Stimulated activated CD4-positive, alpha-beta T cell treated with anti-CD3 and anti-CD28 coated beads, Interleukin-12 subunit alpha, Interleukin-12 subunit beta, amount 100 ng/mL, for 24 hours (primary cell): ENCODE measurements at places on chromosomes 1 and 21.

GRCh38 chr21:41317458-41317857 is 857 bp downstream of the FAM3B start:
- DNase-seq, result no peak

- no peak for DNase-seq
Observed at GRCh38 chr1:36322786-36323635, 434 bp downstream of the EVA1B start.

DNA sequence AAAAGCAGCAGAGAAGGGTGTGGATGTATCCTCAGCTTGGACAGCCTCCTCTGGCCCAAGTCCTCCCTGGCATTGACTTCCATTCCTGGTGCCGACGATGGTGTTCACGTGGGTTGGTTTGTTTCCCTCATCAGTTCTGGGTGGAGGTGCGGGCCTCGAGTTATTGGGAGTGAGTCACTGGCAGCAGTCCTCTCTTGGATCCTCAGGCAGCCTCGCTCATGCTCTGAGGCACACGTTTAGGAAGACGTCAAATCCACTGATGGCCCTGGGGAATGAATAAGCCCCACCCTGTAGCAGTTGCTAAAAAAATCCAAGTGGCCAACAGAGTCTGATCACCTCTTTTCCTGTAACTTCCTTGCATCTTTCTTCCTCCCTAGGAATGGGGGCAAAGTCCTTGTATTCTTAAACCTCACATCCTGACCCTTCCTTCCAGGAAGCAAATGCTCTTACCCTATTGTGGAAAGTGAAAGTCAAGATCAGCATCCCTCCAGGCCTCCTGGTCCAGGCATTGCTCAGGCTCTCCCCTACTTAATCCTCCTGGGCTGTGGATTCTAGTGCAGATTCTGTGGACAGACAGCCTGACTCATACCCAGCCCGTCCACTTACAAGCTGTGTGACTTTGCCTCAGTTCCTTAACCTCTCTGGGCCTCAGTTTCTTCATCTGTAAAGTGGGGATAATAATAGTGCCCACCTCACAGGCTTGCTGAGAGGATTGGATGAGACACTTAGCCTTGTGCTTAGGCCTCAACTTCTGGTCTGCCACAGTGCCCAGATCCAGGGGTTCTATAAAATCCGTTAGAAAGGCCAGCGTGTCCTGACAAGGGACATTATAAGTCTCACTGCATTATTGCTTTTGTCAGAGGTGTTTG is 111.1 kb downstream of the TLR5 start:
- DNase-seq, result no peak

GRCh38 chr21:42784896-42785451 is 94.4 kb downstream of the WDR4 start:
- no peak for DNase-seq

GRCh38 chr1:245085508-245086095 is 69.2 kb upstream of the KIF26B start:
- DNase-seq, result no peak

DNA sequence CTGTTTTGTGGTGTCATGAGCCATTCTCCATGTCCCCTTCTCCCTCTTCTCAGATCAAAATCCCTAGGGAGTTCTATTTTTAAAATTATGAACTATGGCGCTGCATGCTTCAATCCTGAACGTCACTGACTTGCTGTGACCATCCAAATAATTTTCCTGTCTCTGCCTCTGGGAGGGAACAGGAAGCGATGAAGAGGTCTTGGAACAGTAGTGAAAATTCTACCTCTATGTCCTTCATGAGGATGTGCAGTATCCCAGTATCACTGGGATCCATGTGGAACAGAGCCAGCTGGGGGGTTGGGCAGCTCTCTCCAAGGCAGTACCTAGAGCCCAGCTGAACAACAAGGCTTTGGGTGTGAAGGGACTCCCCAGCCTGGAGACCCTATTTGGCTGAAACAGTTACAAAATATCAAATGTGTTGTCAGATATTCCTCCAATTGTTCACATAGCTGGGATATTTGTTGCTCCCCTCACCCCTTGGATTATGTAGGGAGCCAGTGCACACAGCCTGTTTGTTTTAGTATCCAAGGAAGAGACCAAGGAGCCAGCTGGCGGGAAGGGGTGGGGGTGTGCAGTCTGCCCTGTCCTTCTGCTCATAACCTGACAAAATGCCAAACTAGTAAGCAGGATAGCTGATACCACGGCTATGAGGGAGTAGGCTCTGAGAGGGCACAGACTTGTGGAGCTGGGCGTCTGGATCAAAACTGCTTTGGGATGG is 7.6 kb downstream of the DCLRE1B start:
- no peak for DNase-seq

DNA sequence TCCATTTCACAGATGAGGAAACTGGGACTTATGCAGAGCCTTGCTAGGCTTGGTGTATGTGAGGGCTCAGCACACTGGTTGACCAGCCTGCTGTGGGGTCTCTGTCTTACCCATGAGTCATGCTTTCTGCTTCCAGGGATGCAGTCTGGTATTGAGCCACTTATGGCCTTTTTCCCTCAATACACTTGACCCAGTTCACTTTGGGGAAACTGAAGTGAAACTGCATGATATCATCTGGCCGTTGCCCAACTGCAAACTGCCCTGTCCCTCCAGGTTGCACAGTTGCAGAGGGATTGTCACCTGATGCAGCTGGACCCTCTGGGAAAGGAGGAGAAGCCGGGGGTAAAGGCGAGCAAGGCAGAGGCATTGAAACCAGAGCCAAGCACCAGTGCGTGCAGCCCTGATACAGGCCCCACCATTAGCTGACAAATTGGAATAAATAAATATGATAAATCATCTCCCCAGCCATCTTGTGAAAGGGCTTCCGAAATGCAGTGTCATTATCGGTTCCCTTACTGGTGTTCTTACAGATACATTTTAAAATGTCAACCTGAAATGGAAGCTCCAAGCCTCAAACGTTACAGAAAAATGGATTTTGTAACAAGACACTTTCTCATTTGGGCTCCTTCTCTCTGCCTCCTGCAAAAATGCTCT is 39.3 kb upstream of the DUSP10 start:
- no peak for DNase-seq

DNA sequence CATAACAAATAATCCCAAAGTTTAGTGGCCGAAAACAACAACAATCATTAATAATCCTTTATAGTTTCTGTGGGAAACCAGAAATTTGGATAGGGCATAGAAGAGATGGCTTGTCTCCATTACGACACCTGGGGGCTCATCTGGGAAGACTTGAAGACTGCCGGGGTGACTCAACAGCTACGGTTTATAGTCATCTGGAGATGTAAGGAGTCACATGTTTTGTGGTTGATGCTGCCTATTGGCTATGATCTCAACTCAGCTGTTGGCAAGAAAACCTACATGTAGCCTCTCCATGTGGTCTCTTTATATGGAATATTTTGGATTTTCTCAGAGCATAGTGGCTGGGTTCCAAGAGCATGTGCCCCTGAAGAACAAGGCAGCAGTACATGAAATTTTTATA is 29.3 kb upstream of the TSPAN2 start:
- DNase-seq, result no peak

GRCh38 chr1:243483071-243483771 is 227.4 kb downstream of the SDCCAG8 start:
- DNase-seq, result no peak
